GM19239 (cell line): ENCODE measurements at places on chromosomes 5 and 9.

- DNase-seq, result no peak
These were observed 285.9 kb downstream of the ARL15 start for GRCh38 chr5:54024466-54024865.

DNA sequence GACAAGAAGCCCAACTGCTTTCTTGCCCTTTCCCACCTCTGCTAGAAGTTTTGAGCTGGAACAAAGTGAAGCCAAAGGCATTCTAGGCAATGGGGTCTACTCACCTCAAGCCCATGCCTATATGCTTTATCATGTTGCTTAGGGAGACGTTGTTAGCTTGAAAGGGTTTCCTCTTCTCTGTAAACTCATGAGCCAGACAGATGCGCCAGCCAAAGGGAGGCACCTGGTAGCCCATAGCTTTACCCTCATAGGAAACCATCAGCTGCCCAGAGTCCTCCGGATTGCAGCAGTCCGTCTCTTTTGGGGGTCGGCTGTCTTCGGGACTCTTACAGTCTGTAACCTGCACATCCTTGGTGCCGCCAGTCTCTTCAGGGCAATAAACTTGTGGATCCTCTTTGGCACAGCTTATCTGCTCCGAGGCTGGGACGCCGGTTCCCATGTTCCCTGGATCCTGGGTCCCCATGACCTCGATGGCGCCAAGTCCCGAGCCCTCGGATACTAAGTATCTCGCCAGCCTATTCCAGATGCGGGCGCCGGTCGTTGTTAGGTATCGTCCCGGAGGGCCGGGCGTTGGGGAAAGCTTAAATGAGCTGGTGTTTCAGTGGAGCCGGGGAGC is 678 bp downstream of the GBA2 start:
- DNase-seq, result no peak

DNA sequence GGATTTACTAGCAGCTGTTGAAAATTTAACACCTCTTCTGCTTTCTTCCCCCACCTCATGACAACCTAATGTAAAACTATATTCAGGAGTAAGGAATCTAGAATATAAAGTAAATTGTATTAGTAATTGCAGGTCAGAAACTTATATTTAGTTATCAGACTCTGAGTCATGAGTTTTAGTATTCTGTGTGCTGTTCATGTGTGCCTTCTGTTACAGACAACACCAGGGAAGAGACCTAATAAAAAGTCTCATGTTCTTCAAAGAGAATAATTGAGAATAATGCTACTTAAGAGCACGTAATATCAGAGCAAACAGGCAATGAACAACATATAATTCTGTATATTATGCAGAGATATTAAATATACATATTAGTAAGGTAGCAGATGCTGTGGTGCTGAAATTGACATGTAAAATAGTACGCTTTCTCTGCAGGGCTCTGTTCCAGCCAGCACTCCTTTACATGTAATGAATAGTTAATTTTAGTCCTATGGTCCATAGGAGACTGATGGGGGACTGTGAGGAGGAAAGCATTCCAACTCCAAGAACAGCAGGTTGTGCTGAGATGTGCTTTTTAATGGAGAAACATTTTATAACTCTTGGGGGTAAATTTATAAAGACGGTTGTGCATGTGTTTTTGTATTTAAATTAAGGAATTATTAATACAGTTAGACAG is 106.4 kb downstream of the ZSWIM6 start:
- DNase-seq, result no peak

- DNase-seq, result no peak
These were observed 56.1 kb downstream of the PTPDC1 start for GRCh38 chr9:94140418-94140780.

DNA sequence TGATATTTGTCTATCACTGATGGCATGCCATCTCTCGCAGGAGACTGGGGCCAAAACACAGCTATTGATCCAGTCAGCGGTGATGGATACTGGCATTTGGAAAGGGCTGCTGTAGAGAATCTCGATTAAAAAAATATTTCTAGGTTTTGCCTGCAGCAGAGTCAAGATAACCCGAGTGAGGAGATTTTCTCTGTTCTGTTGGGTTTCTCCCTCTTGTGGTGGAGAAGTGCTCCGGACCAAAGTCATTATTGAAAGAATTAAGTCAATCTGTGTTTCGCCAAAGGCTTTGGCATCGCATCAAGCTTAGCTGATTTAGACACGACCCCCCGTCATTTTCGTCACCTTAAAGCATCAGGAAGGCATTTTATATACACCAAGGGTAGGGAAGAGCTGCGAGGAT is 97.1 kb upstream of the IRX2 start:
- no peak for DNase-seq

- DNase-seq, result no peak
These were observed 39.9 kb downstream of the MVB12B start for GRCh38 chr9:126366366-126367011.

GRCh38 chr5:76413746-76414145 is 10.7 kb downstream of the IQGAP2 start:
- no peak for DNase-seq

DNA sequence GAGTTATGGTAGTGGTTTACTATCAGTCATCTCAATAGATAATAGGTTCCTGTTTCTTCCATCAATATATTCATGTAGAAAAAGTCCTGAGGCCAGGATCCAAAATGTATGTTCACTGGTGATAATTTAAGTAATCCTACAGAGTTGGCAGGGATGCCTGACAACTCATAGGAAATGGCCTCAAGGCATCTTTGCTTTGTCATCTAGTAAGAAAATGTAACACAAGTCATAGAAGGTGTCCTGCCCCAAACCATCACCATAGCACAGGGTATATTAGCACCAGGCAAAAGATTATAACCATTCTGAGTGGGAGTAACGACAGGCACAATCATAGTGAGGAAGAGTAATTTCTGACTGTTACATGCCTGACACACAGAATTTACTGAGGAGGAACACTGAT is 257.0 kb downstream of the TMEM167A start:
- DNase-seq, result no peak

GRCh38 chr5:59354811-59355210 is 538.7 kb downstream of the PDE4D start:
- DNase-seq, result no peak

DNA sequence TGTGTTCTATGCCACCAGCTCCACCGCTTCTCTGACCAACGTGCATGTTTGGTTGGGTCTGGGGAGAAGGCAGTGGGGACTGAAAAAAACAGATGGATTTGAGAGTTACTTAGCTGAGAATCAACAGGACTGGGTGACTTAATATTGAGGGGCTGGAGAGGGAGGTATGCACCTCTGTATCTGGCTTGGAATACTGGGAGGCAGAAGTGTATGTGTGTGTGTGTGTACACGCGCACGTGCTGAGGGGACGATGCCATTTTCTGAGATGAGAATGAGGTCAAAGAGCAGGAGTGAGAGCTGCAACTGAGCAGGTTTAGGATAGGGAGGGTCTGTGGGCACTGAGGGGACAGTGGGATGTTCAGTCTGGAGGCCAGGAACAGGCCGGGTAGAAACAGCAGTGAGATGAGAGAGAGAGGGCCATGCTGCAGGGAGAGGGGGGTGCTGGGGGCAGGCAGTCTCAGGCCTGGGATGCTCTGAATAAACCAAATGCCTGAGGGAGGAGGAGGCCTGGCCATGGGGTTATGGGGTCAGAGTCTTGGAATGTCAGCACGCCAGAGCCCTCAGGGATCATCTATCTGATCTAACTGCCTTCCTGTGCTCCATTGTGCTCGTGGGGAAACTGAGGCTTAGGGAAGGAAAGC is 14.0 kb downstream of the PDGFRB start:
- no peak for DNase-seq

DNA sequence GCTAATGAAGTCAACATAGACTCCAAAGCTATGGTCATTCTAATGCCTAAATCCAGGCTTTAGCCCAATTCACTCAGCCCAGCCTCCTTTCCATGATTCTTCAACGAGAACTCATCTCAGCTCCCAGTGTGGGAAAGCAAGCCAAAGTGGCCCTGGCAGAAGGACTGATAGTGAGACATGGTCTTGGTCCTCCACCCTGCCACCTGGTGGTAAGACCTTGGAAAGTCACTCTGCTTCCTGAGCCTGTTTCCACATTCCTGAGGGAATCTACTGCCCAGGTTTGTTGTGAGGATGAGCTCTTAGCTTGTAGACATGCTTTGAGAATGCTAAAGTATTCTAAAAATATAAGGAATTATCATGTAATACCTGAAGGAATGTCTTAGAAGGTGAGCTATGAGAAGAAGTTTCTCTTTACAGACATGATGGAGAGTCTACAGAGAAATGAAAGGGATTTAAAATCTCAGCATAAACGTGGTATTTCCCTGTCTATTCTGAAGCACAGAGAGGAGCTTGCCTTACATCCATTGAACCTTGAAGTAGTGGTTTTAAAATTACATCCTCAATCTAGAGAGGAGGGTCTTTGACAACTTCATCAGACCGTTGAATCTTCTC is 173.5 kb downstream of the TRIM32 start:
- DNase-seq, result peak; percentile 37

DNA sequence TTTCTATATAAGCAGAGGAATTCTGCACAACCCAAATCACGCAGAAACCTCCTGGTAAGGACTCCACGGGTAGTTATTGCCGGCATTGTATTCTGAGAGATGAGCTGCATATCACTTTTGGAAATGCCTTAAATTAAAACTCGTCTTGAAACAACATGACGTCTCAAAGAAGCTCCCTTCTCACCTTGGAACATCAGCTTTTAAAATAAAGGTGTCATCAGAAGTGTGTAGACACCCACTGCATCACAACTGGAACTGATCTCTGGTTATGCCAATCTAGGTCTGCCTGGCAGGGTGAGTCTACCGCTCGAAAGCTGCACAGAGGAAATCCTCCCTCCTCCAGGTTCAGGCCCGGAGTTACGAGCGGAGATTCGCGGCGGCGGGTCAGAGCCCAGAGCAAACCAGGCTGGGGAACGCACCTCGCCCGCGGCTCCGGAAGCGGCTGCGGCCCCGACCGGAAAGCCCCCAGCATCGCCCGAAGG is 974 bp upstream of the SLC12A2 start:
- no peak for DNase-seq

DNA sequence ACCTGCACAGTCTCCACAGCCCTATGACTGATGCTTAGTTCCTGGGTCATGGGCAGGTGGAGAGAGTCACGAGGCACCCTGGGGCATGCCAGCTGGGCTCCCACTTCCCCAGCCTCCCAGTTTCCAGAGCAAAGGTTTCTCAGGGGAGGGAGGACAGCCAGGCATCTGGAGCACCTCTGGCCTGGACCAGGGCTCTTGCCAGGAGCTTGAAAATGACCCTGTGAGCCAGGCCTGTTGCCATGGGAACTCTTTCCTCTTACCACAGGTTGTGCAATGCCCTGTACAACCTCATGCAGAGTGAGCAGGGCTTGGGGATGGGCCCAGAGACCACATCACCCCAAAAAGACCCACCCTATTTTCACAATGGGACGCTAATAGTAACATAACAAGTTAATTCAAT is 113.1 kb downstream of the PSD2 start:
- DNase-seq, result no peak

DNA sequence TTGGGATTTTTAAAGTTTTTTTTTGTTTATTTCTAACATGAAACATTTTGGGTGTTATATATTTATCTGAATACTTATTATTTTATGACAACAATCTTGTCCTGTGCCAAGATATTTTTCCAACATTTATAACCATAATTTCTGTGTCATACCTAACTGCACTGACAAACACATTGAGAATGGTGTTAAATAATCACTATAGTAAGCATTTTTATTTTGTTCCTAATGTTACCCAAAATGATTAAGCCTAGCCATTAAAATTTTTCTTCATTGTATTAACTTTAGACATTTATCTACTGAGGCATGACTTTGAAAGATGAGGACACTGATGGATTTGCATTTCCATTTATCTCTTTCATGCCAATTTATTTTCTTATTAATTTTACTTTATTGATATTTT is 91.6 kb upstream of the STK32A start:
- no peak for DNase-seq

GRCh38 chr5:66515209-66515608 is 81.0 kb upstream of the MAST4 start:
- no peak for DNase-seq

- DNase-seq, result no peak
These were observed 63.9 kb upstream of the TGFBR1 start for GRCh38 chr9:99040911-99041582.

DNA sequence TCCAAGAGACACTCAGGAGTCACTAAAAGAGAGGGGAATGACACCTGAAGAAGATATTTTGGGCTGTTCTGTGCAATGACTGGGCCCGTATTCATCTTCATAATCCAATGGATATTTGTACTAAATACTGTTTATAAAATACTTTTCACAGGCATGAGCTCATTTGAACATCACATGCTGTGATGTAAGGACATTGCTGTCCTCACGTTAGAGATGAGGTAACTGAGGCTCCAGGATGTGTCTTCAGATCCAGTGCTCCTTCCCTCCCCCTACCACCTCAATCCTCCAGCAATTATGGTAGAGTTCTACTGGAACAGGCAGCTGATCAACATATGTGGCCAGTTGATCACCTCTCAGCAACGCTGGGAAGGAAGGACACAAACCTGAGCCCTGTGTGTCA is 139.4 kb upstream of the OSMR start:
- DNase-seq, result no peak

DNA sequence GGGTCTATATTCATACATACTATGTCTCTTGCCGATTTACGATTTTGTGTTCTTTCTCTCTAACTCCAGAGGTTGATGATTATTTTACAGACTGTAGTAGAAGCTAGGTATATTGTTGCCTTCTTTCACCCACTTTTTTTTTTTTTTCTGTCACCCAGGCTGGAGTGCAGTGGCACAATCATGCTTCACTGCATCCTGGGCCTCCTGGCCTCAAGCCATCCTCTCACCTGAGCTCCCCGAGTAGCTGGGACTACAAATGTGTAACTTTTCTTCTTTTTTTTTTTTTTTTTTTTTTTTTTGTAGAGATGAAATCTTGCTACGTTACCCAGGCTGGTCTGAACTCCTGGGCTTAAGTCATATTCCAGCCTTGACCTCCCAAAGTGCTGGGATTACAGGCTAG is 96.2 kb downstream of the CHSY3 start:
- DNase-seq, result no peak

GRCh38 chr5:135593886-135594285 is 15.1 kb upstream of the CXCL14 start:
- DNase-seq, result no peak

DNA sequence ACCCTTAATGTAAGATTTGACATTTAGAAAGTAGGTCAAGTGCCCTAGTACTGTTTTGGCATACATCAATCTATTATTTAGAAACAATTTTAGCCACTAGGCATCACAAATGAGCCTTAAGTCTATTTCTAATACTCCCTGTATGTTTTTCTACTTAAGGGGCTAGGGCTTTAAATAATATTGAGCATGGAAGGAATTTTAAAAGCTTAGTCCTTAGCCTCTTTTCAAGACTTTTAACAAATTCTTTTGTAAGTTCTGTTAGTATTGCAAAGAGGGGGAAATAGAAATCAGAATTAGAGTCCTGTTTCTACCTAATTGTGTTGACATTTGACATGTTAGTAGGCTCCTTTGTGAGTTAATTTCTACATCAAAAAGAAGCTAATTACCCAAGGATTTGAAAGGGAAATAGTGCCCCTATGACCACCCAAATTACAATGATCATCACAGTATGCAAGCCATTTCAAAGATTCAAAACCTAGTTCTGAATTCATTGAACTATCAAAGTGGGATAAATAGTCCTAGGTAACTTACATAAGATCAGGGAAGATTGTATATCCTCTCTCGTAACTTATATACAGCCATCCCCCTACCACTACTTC is 647.8 kb upstream of the ACO1 start:
- DNase-seq, result no peak
